Activated CD4-positive, alpha-beta T cell treated with anti-CD3 and anti-CD28 coated beads, Interleukin-2, amount 50 U/mL, for 16 hours (primary cell): ENCODE measurements at places on chromosomes 7 and 10.

GRCh38 chr10:131113709-131114291 is 197.7 kb downstream of the TCERG1L start:
- no peak for DNase-seq

- DNase-seq: no peak
Measured at GRCh38 chr10:132237871-132238270, 51.1 kb downstream of the DPYSL4 start.

- DNase-seq: no peak
Measured at GRCh38 chr10:75083972-75084833, 27.3 kb upstream of the SAMD8 start.

DNA sequence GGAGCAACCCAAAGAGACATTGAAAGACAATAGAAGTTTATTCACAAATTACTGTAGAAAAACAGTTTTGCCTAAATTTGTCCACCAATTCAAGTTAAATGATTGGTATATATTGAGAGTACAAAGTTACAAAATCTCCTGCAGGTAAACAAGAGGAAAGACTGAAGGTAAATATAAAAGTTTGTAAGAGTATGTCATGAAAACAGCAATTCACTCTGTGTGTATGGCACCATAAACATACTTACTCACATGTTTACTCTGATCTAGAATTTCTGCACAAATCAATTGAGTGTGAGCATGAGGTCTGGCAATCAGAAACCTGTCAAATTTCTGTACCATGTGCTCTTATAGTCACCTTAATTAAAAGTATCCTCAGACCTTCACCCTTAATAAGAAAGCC is 800.9 kb upstream of the MBL2 start:
- no peak for DNase-seq

- DNase-seq: no peak
Measured at GRCh38 chr7:87474533-87475358, 734 bp downstream of the ABCB4 start.

- DNase-seq: no peak
Measured at GRCh38 chr7:141864765-141865447, 23.6 kb upstream of the PRSS37 start.
